ENCODE measurements at places on chromosomes 6 and 20.

DNA sequence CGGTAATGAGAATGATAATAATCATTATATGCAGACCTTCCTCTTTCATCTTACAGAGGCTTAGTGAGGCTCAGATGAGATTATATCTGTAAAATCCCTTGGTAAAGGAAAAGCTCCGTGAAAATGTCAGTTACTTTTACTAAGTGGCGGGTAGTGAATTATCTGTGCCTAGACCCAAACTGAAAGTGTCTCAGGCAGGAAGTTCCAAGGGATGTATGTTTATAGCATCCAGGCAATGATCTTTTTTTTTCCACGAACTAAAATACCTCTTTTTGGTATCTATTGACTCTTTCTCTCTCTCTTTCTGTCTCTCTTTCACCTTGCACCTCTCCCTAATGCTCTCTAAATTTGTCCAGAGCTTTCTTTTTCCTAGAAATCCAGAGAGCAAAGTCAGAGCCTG is 5.0 kb downstream of the TCF21 start:
- no peak for DNase-seq

- DNase-seq: no peak
These were observed 26.5 kb downstream of the ULBP1 start for GRCh38 chr6:149990212-149990660.

DNA sequence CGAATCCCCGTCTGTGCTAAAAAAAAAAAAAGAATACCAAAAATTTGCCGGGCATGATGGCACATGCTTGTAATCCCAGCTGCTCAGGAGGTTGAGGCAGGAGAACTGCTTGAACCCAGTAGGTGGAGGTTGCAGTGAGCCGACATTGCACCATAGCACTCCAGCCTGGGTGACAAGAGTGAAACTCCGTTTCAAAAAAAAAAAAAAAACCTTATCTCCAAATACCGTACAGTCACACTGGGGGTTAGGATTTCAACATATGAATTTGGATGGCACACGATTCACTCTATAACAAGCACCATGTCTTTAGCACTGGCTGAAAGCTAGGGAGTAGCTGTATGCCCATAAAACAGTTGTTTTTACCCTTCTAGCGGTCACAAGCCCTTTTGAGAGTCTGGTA is 3.8 kb downstream of the SMIM13 start:
- no peak for DNase-seq

DNA sequence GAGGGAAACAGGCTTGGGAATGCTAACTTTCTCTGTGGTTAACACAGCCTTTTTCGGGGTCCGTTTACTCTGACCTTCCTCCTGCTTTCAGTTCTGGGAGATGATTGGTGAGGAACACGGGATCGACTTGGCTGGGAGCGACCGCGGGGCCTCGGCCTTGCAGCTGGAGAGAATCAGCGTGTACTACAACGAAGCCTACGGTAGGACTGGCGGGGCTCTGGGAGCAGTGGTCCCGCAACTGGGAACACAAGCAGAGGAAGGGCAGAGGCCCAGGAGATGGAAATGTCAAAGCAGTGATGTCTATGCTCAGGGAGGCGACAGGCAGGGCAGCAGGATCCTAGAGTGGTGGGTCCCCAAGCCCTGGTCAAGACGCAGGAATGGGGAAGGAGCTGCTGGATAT is 3.5 kb downstream of the TUBB1 start:
- DNase-seq: no peak

DNA sequence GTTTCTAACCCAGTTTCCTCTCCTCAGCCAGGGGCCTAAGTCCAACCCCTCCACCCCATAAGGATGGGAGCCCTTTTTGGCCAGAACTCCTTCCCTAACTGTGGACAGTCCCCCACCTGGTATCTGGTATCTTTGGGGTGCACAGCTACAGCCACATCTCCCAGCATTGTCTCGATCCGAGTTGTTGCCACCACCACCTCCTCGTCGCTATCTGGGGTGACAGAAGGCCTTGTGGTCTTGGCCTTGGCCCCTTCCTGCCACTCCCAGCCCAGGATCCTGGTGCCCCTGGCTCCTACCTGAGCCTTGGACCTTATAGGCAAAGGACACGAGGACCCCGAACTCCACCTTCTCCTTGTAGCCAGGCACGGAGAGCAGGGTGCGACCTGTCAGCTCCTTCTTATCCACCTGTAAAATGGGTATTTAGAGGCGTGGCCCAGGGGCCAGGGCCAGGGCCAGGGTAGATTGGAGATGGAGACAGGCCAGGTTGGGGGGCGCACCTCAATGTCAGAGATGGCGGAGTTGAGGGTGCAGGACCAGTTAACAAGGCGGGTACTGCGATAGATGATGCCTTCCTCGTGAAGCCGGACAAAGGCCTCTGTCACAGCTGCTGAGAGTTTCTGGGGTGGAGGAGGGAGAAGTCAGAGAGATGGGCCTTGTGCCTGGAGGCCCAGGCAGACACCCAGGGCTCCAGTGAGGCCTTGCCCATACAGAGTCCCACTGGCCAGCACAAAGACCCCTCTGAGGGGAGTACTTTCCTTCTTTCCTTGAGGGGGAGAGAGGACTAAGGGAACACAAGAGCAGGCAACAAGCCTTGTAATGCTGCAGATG is 7.2 kb upstream of the VWA7 start:
- no peak for DNase-seq

DNA sequence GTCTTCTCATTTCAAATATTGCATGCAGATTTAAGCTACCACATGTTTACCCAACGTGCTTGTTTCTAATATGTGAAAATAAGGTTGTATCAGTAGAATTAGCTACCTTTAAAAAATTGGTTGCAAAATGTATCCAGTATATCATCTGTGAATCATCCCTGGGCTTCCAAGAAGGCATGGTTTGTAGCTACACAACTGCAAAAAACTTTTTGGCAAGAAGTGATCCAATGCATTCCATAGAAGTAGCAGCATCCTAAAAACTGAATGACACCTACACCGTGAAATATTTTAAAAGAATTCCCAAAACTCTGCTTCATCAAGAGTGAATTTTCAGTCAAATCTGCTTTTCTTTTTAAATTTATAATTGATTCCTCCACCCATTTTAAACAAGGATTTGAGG is 89.1 kb downstream of the AIG1 start:
- no peak for DNase-seq

DNA sequence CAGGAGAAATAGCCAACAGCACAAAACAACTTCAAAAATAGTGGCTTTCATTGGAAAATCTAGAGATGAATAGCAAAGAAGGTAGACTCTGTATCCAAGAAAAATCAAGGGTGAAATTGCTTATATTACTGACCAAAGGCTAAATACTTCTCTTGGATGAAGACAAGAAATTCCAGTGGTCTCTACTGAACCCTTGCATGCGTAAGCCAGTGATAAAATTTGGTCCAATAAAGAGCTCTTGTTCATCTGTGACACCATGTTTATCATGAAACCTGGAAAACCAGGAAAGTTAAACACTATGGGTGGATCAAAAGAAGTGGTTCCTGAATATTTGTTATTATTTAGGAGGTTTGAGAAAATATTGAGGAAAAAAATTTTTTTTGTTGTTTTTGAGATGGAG is 25.6 kb upstream of the SASH1 start:
- no peak for DNase-seq
